NCI-H226 (cell line): ENCODE measurements at places on chromosomes 4 and X.

- no peak for DNase-seq
These were observed 30.2 kb upstream of the NKX6-1 start for GRCh38 chr4:84529169-84529751.

- no peak for DNase-seq
These were observed 1.3 kb downstream of the NEUROG2 start for GRCh38 chr4:112514647-112515197.

DNA sequence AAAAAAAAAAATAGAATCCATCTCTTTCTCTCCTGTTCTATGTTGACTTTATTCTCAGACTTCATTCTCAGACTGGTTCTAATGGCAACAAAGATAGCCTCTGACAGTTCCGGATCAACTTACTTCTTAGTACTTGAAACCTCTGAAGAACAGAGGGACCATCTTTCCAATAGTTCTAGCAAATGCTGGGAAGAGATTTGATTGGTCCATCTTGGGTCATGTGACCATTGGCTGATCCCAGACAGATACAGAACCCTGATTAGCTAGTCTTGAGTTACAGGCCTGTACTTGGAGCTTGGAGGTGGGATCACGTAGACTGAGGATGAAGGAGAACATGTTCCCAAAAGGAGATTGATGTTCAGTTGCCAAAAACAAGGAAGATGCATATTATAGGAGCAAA is 66.9 kb upstream of the STIM2 start:
- no peak for DNase-seq

DNA sequence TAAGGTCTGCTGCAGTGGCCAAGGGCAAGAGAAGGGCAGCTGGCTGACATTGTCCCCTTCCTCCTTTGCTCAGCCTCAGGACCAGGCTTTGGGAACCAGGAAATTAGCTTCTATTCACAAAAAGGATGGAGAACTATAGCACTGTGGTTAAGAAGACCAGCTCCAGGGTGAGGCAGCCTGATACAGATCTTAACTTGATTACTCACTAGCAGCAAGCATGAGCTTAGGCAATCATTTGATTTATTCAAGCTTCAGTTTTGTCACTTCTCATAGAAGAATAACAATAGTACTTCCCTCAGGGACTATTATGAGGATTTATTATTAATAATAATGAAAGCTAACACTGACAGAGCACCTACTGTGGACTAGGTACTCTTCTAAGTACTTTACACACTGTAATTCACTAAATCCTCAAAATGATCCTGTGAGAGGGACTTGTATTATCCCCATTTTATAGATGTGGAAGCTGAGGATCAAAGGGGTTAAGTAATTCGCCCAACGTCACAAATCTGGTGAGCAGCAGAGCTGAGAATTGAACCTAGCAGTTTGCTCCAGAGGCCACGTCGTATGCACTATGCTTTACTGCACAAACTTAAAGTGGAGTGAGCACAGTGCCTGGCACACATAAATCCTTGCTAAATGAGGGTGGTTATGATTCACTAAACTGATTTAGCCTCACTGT is 130.4 kb upstream of the PAK3 start:
- DNase-seq, result no peak

DNA sequence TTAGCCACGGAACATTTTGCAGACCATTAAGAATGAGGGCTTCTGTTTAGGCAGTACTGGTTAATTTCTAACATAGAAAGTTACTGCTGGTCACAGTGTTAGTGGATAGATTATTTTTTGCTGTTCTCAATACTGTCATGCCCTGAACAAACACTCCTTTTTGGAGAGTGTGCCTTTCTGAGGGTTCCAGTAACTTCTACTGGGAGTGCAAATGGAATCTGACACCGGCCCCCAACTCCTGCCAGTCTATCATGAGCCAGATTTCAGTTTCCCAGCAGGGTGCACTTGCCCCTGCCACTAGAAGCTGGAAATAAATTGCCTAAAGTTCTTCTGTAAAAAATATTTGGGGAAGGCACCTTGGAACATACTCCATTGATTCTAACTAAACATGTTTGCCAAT is 224.4 kb upstream of the GPC4 start:
- DNase-seq, result no peak
